ENCODE measurements at places on chromosomes 2 and 18.
A peak's percentile ranks its signal among the peaks of the same experiment; 100 is the strongest.

- DNase-seq, result no peak
Measured at GRCh38 chr2:38742797-38743559, 8.2 kb downstream of the SRSF7 start.

- DNase-seq, result no peak
Measured at GRCh38 chr2:217919204-217919603, 83.6 kb downstream of the TNS1 start.

GRCh38 chr2:145186303-145186702, 666.4 kb upstream of the ZEB2 start:
- DNase-seq, result no peak

DNA sequence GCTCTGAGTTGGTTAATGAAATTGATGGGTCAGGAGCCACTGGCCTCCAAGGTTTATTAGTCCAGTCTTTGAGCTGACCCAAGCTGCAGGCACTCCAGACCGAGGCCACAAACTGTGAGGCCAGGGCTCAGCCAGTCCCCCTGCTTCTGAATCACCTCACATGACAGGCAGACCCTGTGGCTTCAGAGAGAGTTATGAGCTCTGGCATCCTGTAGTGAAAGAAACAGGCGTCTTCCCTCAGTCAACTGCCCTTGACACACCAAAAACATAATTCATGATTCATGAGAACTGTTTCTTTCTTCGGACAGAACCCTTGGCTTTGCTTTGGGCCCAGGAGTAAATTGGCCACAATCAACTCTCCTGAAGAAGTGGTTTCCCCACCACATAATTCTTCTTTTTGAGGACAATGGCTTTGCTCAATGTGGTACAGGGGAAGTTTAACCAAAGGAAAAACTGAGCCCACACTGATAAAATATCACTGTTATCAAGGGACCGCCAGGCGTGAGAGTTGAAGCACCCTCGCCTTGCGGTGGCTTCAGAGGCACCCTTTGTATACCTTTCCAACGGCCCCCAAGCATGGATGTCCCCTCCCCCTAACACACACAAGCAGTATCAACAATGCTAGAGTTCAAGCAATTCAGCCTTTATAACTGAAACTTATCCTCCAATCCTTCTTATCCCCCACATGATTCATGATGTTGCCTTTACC, 226.9 kb downstream of the CYRIA start:
- no peak for DNase-seq

GRCh38 chr18:22678486-22678885, 254.6 kb upstream of the RBBP8 start:
- no peak for DNase-seq

DNA sequence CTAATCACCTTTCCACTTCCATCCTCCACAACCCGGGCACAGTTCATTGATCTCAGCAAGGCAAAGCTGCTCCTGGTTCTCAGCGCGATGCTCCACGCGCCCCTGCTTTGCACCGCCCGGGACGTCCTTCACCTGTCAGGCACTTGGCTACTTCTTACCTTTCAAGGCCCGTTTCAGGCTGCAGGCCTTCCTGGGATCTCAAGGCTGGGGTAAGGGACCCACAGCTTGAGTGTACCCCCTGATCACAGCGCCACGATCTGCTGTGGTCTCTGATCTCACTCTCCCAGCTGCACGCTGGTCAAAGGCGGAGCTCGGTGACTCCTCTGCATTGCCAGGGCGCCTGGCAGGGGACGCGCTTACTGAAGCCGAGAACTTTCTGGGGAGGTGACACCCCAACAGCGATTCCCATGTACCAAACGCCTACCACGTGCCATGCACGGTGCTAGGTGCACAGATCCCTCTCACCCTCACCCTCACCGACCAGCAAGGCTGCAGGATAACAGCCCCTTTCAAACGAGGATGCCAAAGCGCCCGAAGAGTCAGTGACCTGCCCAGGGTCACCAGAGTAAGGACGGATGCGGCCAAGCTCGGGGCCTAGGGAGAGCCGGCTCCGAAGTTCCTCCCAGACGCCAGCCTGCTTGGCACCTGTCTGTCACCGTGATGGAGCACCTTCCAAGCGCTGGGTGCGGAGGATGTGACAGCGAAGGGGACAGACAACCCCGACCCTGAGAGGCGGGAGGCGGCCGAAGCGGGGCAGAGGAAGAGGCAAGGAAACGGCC, 818 bp downstream of the ITGB1BP1 start:
- DNase-seq, result peak; percentile 27

DNA sequence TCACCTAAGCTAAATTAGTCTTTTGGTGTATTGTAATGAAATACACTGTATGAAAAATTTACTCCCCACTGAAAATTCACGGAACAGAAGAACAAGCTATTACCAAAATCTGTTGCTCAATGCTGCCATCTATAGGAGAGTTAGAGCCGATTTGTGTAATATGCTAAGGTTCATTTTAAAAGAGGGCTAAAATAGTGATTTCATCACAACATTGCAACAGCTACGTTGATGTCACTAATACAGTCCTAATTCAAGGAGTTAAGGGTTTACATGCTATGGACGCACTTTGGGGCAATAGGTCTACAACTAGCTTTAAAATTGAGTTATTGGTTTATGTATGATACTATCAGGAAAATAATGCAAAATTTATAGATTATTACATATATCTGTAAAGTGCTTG, 3.0 kb upstream of the IRS1 start:
- DNase-seq, result peak; percentile 94

DNA sequence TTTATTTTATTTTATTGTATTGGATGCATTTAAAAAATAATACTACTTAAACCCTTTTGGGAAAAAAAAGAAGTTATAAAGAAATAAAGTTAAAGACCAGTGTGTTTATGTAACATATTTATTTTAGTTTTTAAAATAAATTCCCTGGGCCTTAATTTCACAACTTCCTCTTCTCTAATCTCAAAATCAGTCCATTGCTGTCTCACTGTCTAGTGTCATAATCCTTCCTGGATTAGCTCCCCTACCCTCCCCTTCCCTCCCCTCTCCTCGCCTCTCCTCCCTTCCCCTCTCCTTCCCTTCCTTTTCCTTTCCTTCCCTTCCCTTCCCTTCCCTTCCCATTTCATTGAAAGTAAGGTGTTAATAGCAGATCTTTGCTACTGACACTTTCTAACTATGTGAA, 40.3 kb upstream of the ZEB2 start:
- peak; percentile 53 for DNase-seq

GRCh38 chr18:6406075-6406909, 8.4 kb downstream of the L3MBTL4 start:
- DNase-seq, result peak; percentile 66

- no peak for DNase-seq
Measured at GRCh38 chr2:137383391-137383790, 580.9 kb upstream of the HNMT start.

Data from inflammatory macrophage treated with lipopolysaccharide for 1 hour (primary cell).